Kidney epithelial cell (primary cell): ENCODE measurements at places on chromosomes 7 and 10. TPM values are rescaled to one million over a fixed set of nuclear protein-coding genes. Genes with fewer than 3 reads are reported as not detected.

Gene TSPAN12
- total RNA-seq = 10.9 and 12.5 TPM in 2 replicates

DNA sequence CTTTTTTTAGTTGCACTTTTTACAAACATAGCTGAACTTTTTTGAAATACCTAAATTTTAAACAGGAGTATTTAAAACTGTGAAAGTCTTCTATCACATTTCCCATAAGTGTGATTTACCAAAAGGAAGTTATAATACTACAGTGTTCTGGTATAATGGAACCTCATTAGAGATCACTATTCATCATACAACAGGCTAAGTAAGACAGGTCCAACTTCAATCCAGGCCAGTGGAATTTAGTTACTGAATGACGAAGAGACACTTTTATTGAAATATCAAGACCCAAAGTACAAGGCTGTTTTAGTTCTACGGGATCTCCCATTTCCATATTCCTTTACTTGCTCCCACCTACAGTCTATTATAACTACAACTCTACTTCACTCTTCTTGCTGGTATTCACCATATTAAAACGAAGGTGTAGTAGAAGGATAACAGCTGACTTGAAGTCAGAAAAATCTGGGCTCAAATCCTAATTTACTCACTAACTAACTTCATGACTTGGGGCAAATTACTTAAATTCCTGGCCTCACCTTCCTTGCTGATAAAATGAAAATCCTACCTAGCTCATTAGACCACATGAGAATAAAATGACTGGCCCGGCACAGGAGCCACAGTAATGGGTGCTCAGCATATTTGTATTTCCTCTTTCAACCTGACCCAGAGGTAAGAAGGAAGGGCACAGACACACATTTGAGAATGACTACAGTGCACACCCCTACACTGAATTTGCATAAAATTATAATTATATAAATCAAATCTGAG, 21.6 kb downstream of the GPAM start:
- DNase-seq = no peak

Gene MMP21
- 0.07 and 0.08 TPM in 2 replicates for total RNA-seq

DNA sequence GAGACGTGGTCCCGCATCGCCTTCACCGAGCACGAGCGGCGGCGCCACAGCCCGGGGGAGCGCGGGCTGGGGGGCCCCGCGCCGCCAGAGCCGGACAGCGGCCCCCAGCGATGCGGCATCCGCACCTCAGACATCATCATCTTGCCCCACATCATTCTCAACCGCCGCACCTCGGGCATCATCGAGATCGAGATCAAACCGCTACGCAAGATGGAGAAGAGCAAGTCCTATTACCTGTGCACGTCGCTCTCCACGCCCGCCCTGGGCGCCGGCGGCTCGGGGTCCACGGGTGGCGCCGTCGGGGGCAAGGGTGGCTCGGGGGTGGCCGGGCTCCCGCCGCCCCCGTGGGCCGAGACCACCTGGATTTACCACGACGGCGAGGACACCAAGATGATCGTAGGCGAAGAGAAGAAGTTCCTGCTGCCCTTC, 737 bp downstream of the CNNM2 start:
- no peak for DNase-seq
